ENCODE measurements at places on chromosomes 5 and 9.

- DNase-seq: no peak
Measured at GRCh38 chr9:14273696-14274121, 40.2 kb downstream of the NFIB start.

DNA sequence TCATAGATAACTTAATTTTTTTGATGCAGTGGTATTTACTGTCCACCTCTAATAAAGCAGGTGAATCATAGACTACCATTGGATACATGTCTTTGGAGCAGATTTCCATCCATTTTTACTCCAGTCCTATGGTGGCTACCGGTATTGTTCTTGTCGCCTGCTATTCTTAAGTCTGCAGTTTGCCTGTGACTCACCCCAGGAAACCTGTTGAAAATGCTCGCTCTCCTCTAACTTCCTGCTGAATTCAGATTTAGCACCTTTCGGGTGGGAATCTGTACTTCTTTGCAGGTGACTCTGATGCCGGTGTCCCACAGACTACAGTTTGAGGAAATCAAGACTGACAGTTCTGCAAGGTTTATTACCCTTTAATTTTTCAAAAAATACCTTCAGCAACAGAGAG is 58.8 kb upstream of the DHFR start:
- DNase-seq: no peak

GRCh38 chr9:115144706-115145105 is 26.7 kb upstream of the TNC start:
- peak; percentile 14 for DNase-seq

GRCh38 chr5:683551-684481 is 9.3 kb downstream of the TPPP start:
- no peak for DNase-seq

GRCh38 chr5:26681861-26682260 is 356.5 kb downstream of the CDH9 start:
- DNase-seq: no peak

DNA sequence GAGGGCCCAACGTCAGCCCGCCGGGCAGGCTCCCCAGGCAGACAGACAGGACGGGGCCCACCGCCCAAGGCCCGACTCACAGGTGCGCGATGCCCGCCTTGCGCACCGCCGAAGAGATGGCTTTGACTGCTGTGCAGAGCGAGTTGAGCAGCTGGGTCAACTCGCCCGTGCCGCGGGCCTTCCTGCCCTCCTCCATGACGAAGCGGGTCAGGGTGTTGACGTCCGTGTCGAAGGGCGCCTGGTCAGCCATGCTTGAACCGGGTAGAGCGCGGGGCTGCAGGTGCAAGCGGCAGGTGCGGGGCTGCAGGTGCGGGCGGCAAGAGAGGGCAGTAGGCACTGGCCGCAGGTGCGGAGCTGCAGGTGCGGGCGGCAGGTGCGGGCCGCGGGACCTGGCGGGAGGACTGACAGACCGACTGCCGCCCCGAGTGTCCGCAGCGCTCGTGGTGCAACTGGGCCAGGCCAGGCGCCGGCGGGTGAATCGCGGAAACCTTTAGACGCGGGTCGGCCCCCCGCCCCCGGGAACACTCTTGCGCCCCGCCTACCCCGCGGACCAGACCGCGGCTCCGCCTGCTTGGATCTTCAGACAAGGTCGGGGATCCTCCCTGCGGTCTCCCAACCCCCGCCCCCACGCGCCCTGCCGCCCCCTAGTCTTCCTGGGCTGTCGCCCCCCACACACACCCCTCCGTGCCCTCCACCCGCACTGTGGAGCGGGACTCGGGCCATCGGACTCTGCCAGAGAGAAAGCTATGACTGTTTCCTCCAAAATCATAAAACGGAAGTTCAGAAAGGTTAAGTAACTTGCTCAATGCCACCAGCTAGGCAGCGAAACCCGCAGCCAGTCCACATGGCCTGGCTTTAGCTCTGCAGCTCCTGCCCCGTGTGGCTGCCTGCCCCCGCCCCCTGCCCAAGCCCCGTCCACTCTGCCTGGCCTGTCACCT is at the start of gene FBP1:
TSS of gene FBP1 (minus strand) at position 458 of the 938 bp plus-strand sequence. CDS start at position 250, 208 bp downstream.
- no peak for DNase-seq

GRCh38 chr9:93531374-93531773 is 45.0 kb upstream of the PHF2 start:
- DNase-seq: no peak

GRCh38 chr9:23682891-23683431 is 143.1 kb downstream of the ELAVL2 start:
- no peak for DNase-seq

- DNase-seq: no peak
Measured at GRCh38 chr9:70403618-70404025, 10.8 kb downstream of the KLF9 start.
